Central memory CD4-positive, alpha-beta T cell (primary cell): ENCODE measurements at places on chromosomes 12 and 14.

DNA sequence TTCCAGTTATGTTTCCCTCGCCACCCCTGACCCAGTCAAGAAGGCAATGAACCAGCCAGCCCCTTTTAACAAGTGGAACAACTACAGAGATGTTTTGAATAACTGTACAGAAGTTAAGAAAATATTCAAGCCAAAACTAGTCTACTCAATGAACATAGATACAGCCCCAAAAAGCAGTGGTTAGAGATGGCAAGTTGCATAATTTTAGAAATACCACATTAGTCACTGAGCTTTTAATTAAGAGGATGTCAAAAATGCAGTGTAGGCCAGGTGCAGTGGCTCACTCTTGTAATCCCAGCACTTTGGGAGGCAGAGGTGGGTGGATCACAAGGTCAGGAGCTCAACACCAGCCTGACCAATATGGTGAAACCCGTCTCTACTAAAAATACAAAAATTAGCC is 27.2 kb downstream of the PROX2 start:
- no peak for DNase-seq

DNA sequence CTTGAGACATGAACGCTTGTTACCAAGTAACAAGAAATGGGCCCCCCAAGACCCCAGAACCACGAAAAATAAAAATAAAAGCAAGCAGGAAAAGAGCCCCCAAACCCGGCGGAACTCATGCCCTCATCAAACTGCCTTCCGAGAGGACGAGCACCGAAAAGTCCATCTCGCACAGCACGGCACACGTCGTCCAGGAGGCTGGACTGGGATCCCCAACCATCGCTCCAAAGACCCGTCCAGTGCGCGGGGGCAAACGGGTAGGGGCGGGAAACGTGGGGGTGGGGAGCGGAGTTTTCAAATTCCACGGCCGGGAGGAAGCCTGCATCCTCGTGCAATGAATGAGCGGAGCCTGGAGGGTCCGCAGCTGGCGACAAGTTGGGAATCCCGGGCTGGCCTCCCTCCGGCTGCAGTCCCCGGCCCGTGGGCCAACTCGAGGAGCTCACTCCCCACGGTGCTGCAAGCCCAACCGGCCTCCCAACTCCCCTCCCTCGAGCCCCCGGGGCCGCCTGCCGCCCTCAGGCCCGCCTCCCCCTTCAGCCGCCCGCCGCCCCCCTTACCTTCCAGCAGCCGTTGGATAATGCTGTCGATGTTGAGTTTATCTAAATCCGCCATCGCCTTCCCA is 484 bp downstream of the PPP1CC start:
- DNase-seq: no peak

- DNase-seq: no peak
Measured at GRCh38 chr14:97266653-97267052, 469.5 kb downstream of the VRK1 start.

- no peak for DNase-seq
Measured at GRCh38 chr12:13223179-13223804, 26.8 kb downstream of the EMP1 start.

- no peak for DNase-seq
Measured at GRCh38 chr14:79028281-79028680, 858.1 kb downstream of the NRXN3 start.

- no peak for DNase-seq
Measured at GRCh38 chr12:129520739-129521138, 383.1 kb downstream of the TMEM132D start.
